ENCODE measurements at places on chromosomes 1 and 21.

DNA sequence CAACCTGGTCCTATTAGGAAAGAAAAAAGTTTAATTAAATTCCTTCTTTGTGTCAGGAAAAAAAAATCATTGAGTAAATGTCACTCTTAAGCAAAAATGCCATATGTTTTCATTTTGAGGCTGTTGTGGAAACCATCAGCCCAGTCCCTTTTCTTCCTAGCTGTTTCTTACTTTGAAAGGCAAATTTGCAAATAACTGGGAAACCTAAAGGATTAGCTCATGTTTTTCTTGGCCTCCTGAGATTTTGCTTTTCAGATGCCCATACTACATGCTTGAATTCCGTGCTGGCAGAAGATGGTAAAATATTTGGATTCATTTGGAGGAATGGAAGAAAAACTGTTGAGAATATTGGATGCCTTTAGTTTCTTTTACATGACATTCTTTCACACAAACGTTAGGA is 182.1 kb upstream of the ADAMTS5 start:
- DNase-seq: no peak

DNA sequence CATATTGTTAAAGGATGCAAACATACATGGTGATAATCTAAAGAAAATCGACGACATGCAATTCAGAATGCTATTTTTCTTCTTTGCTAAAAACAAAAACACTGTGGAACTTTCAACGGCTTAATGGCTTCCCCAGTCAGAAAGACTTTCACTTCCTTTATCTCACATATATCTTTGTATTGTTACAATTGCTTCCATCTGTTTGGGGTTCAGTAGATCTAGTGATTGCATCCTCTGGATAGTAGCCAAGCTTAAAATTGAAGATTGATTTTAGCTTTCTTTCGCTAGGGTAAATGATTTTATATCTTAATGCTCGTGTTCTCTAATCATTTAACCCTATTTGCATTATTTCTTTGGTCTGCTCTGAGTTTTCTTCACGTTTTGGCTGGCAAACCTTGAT is 31.8 kb upstream of the ADAMTS1 start:
- no peak for DNase-seq

DNA sequence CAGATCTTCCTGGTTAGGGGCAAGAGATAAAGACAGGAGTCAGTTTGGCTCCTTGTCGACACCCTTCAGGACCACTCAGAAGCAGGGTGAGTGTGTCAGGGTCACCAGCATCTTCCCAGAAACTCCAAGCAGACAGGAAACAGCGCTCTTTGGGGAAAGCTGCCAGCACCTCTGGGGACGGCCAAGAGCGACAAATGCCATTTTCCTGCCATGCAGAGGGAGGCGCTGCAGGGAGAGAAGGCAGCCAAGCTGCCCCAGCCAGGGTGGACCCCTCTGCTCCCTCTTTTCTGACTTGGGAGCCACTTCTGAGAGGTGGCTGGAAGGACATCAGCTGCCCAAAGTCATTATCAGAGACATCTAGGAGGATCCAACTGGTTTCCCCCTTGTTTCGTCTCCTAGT is 29.0 kb downstream of the SIM2 start:
- no peak for DNase-seq

- DNase-seq: no peak
Measured at GRCh38 chr1:1165900-1166421, 7.7 kb upstream of the TTLL10 start.

- DNase-seq: no peak
Measured at GRCh38 chr1:151799179-151800022, 5.8 kb downstream of the LINGO4 start.

DNA sequence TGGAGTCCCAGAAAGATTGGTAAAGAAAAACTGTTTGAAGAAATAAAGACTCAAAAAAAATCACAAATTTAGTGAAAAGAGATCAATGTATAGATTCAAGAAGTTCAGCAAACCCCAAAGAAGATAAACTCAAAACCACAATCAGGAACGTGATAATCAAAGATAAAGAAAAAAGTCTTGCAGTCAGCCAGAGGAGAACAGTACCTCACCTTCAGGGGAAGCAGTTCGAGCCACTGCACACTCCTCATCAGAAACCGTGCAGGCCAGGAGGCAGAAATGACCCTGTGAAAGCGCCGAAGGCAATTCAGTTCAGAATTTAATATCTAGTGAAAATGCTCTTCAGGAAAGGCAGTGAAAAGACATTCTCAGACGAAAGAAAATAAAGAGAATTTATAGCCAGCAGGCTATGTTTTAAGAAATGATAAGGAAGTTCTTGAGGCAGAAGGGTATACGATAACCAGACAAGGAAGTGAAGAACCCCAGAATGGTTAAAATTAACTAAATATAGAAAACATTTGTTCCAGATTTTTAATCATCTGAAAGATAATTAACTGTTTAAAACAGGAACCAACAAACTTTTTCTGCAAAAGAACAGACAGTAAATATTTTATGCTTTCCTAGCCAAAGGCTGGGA is 13.5 kb upstream of the SUMO3 start:
- no peak for DNase-seq

DNA sequence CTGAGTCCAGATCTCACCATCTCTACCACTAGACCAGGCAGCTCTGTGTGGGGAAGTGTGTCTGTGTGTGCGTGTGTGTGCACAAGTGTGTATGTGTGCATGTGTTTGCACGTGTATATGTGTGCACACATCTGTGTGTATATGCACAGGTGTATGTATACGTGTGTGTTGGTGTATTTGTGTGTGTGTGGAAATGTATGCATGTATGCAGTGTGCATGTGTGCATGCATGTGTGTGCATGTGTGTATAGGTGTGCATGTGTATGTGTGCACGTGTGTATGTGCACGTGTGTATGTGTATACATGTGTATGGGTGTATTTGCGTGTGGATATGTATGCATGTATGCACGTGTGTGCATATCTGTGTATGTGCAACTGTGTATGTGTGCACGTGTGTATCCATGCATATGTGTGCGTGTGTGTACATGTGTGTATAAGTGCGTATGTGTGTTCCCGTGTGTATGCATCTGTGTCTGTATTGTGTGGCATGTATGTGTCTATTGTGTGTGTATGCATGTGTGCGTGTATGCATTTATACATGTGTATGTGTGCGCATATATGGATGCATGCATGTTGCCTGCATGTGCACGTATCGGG is 3.1 kb downstream of the PLEKHN1 start:
- DNase-seq: no peak

GRCh38 chr1:183593356-183593755 is 3.1 kb upstream of the NCF2 start:
- no peak for DNase-seq

- no peak for DNase-seq
Measured at GRCh38 chr1:228314658-228315483, 91.8 kb downstream of the TRIM11 start.

DNA sequence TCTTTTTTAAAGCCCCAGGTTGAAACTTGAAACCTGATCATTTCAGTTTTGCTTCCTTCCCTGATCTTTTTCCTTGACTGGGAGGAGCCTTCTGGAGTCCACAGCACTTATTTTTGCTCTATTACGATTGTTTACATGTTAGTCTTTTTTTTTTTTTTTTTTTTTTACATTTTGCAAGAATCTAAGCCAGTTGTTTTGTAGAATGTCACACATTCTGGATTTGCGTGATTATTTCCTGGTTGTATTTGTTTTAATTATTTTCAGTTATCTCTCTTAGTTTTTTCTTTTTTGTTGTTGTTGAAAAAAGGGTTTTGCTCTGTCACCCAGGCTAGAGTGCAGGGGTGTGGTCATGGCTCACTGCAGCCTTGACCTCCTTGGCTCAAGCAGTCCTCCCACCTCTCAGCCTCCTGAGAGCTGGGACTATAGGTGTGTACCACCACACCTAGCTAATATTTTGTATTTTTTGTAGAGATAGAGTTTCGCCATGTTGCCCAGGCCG is 32.8 kb downstream of the OSBPL9 start:
- DNase-seq: no peak

- DNase-seq: no peak
Measured at GRCh38 chr1:50656931-50657330, 233.7 kb upstream of the DMRTA2 start.

GRCh38 chr21:45416620-45417019 is 11.7 kb downstream of the COL18A1 start:
- DNase-seq: no peak

- DNase-seq: no peak
Measured at GRCh38 chr1:111887385-111887784, 102.1 kb downstream of the KCND3 start.

- DNase-seq: no peak
Measured at GRCh38 chr1:107183011-107183410, 42.2 kb downstream of the NTNG1 start.

DNA sequence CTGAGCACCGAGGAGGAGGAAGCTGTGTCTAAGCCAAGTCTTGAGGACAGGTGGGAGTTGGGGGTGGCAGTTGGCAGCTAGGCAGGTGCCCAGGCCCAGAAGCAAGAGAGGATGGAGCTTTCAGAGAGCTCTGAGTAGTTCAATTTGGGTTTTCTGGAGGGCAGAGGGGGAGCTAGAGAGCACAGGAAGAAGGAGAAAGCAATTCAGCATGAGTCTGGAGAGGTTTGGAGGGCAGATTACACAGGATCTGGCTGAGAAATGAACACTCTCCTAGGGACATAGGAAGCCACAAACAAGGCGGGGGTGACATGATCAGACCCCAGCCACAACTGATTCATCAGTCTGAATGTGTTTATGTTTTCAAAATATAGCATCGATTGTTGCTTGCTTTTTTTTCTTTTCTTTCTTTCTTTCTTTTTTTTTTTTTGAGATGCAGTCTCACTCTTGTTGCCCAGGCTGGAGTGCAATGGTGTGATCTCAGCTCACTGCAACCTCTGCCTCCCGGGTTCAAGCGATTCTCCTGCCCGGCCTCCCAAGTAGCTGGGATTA is 23.8 kb downstream of the PTPRF start:
- peak; percentile 3 for DNase-seq

- DNase-seq: no peak
Measured at GRCh38 chr21:33840771-33841170, 74.8 kb downstream of the ATP5PO start.

GRCh38 chr21:20404915-20405314 is 593.3 kb upstream of the NCAM2 start:
- DNase-seq: no peak
